GM23338 (cell line): ENCODE measurements at places on chromosomes 5 and 9. TPM values are rescaled to one million over a fixed set of nuclear protein-coding genes. Genes with fewer than 3 reads are reported as not detected.

- no peak for DNase-seq
Measured at GRCh38 chr5:175642998-175643397, 14.9 kb upstream of the HRH2 start.

- no peak for DNase-seq
Measured at GRCh38 chr9:37968228-37968701, 64.3 kb upstream of the SLC25A51 start.

CATSPER3 gene
- total RNA-seq = 0.74 TPM in 1 of 2 replicates, not detected in the other

DNA sequence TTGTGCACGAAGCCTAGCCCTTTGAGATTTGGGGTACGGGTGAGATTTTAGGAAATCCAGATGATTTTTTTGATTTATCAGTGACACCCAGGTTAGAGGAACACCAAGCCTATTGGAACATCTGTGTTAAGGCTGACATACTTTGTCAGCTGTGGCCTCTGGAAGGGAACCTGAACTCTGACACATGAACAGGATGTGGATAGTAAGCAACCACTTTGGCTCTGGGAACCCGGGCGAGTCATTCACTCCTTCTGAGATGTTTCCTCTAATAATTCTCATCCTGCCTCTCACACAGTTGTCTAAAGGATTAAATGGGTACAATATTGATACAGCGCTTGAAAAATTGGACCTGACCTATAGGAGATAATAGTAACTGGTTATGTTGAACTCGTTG lies 67.8 kb downstream of the FGF1 start:
- DNase-seq = no peak
